ENCODE measurements at places on chromosomes 1 and 21.

DNA sequence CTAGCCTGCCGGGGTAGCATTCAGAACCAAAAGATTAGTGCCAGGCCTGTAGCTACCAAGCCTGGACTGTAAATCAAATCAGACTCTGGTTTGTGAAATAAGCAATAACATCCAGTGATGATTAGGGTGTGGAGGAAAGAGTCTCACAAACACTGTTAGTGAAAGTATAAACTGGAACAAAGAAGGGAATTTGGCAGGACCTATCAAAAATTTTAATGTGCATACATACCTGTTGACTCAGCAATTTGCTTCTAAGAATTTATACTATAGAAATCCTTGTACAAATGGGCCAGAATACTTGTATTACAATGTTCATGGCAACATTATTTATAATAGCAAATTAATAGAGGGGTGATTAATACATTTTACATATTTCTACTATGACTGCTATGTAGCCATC, 109.8 kb upstream of the WARS2 start:
- DNase-seq, result no peak

DNA sequence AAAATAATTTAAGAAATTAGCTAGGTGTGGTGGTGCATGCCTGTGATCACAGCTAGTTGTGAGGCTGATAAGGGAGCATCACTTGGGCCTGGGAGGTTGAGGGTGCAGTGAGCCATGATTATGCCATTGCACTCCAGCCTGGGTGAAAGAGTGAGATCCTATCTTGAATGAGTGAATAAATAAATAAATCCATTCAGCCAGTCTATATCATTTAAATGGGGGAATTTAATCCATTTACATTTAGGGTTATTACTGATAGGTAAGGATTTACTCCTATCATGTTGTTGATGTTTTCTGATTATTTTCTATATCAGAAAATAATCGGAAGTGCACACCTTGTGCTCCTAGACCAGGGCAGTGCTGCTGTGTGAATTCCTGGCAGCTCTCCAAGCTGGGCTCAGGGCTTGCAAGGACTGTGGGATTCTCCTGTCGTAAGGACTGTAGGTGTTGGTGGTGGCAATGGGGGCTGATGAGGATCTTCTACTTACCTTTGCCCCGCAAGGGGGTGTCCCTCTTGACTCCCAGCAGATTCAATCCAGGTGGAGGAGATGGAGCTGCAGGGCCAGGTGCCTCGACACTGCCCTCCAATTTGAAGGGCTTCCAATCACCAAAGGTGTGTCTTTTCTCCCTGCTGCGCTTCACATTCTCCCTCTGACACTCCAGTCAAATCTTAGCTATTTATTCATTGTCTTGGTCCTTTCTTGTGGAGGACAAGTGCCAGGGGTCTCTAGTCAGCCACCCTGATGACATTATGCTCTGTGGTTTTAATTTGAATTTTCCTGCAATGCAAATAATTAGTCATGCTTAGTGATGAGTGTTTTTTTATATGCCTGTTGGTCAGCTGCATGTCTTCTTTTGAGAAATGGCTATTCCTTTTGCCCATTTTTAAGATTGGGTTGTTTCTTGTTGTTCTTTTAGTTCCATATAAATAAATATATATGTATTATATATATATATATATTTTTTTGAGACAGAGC, 14.1 kb upstream of the TRAPPC10 start:
- DNase-seq, result no peak

DNA sequence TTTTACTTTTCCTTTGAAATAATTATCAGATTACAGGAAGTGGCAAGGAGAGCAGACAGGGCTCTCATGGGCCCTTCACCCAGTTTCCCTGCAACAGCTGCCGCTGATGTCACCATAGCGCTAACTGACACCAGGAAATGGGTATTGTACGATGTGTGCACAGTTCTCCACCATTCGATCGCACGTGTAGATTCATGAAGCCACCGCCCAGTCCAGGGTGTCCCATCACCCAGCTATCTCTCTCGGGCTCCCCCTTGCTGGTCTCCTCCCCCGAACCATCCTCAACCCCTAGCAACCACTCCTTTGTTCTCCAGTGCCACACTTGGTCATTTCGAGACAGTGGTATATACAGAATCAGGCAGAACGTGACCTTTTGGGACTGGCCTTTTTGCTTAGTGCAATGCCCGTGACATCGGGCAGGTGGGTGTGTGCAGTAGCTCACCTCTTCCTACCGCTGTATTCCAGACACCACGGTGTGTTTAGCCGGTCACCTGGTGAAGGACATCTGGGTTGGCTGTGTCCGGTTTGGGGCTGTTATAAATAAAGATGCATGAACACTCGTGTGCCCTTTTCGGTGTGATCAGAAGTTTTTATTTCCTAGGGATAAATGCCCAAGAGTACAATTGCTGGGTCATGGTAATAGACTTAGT, 118.4 kb downstream of the CRYAA start:
- no peak for DNase-seq

DNA sequence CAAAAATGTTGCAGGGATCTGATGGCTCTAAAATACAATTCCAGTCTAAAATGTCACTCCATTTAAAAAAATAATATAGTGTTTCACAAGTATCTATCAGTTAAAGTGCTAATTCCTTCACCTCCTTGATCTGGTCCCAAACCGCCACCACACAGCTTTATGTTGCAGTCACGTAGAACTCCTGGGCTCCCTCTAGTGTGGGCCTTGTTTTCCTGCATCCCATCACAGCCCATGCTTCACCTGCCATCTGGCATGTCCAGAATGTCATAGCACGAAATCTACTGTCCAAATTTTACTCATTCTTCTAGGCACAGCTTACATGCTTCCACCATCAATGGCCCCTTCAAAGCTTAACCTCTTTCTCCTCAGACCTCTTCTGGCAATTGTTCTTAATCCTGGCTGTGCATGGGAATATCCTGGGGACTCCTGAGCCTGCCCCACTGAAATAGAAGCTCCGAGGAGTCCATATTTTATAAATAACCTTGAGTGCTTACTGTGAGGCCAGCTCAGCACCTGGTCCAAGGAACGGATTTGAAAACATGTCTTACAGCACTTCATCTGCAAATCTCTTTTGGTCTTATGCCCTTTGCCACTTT, 15.5 kb downstream of the FYB2 start:
- no peak for DNase-seq

DNA sequence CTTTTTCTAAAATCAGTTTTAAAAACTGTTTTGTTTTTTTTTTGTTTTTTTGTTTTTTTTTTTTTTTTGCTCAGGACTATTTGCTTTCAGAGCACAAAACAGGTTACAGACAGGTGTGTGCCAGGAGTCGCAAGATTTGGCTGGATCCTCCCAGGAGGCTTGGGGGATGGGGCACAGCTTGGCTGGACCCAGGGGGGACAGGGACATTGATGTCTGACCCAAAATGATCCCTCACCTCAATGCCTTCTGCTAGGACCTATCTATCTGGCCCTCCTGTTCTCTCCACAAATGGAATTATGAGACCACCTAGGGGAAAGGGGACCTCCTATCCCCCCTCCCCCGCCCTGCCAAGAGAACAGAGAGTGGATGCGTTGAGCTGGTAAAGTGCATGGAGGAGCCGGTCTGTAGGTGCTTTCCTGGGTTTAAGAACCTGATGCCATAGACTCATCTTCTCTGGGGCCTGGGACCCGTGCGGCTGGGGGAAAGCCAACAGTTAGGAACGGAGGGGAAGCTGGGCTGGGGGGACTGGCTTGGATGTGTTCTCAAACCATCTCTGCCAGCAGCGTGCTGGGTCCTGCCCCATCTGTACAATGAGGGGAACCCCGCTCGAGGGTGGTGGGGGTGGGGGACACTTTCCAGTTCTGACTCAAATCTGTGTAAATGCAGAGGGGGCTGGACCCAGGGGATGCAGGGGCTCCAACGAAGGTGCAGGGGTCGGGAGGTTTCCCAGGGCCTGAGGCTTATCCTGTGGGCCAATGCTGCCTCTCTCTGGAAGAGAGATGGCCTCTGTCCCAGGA, 28.9 kb downstream of the RUNX3 start:
- no peak for DNase-seq

GRCh38 chr21:33566514-33566913, 22.0 kb downstream of the DONSON start:
- DNase-seq, result no peak

DNA sequence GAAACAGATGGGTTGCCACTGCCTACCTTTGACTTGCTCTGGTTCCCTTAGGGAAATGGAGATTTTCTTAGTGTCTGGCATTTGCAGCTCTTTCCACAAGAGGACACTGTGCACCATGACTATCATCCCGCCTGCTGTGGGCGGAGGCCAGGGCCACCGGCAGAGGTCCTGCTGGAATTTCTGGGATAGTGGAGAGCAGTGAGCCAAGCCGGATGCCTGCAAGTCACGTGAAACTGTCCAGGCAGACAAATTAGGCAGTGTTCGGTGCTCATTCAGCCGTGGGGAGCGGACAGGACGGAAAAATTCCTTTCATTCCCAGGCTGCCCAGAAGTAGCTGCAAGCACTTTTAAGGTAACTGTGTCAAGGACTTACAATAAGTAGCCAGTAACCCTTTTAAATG, 43.4 kb downstream of the IGSF5 start:
- DNase-seq, result no peak

DNA sequence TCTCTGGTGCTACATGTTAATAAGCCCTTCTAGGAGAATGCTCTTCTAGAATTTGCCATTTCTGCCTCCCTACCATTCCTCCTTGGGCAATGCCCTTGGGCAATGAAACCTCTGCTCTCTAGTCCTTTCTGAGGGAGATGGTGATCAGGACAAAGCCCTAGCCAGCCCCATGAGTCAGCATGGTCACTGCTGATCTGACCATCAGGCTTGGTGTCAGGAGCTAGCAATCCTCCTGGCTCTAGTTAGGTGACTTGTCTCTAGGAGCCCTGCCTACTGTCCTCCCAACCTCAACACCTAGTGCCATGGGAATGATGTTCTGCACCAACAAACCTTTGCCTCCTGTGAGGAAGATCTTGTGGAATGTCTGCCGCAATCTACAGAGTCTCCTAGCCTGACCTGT, 89.8 kb downstream of the NMNAT2 start:
- DNase-seq, result no peak

DNA sequence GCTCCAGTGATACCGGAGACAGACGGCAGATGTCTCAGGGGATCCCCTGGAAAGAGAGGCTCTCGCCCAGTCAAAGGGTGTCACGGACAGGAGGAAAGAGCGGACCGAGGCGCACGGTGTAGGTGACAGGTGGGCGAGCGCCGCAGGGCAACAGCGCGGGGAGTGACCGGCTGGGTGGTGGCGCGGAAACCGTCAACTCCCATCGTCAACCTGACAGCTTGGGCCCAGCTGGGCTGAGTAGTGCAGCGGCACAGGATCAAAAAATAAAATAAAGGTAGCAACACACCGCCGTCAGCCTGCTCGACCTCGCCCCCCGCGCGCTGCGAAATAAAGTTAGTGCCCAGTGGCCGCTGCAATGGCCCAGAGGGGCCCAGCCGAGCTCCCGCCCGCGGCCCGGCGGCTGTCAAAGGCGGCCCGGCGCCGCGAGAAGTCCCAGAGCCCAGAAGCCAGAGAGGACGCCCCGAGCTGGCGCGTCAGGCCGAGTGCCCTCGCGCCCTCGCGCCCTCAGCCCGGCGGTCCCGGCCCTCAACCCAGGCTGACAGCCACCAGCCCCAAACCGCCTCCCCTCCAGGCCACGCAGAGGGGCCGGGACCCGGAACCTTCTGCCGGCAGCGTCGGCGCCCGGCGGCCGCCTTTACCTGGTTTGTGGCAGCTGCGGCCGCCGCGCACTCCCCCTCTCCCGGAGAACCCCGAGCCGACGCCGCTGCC, at the start of gene LYST:
TSS of gene LYST (minus strand) at position 702 of the 708 bp plus-strand sequence. CDS start 36,489 bp downstream, outside the sequence.
- no peak for DNase-seq

DNA sequence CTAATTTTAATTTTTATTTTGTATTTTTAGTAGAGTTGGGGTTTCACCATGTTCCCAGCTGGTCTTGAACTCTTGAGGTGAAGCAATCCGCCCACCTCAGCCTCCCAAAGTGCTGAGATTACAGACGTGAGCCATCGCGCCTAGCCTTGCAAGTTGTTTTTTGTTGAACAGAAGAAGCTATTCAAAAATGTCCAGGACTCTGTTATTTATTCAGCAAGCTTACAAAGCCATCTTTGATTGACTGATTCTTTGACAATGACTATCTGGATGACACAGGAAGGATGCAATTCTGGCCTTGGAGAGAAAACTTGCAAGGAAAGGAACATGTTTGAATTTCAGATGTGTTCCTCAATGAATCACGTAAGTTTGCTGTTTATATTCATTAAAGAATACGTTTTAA, 63.5 kb downstream of the MAP3K7CL start:
- DNase-seq, result no peak

DNA sequence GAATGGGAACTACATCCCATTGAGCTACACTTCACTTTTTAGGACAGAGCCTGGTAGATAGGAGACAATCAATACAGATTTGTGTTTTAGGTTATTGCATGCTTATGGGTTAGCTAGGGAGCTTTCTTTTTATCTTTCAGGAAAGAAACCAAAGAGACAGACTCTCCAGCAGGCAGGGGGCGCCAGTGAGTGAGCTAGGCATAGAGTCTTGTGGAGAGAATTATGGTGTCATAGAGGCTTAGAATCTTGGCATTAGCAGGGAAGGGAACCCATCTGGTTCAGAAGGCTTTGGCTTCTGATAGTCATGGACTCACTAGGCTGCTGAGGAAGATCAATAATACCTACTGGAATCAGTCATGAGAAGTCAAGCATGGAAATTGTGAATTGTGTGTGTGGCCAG, at the start of gene SMCP:
TSS of gene SMCP (plus strand) at position 281 of the 400 bp plus-strand sequence. CDS start 6,101 bp downstream, outside the sequence.
- no peak for DNase-seq

DNA sequence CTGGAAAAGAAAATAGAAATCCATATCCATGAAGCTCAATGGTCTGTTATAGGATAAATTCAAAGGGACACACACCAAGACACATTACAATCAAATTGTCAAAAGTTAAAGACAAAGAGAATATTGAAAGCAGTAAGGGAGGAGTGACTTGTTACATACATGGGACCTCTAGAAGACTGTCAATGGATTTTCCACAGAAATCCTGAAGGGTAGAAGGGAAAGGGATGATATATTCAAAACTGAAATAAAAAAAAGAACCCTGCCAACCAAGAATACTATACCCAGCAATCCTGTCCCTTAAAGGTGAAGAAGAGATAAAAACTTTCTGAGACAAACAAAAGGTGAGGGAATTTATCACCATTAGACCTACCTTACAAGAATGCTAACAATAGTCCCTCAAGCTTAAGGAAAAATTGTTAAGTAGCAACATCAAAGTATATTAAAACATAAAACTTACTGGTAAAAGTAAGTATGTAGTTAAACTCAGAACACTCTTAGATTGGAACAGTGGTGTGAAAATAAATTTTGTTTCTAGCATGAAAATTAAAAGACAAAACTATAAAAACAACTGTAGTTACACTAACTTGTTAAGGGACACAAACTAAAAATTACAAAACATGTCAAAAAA, 103.2 kb upstream of the APP start:
- DNase-seq, result no peak

GRCh38 chr1:74952786-74953185, 181.4 kb upstream of the LHX8 start:
- no peak for DNase-seq

All from SK-N-MC (cell line).